ENCODE measurements at places on chromosomes 2 and 18.

DNA sequence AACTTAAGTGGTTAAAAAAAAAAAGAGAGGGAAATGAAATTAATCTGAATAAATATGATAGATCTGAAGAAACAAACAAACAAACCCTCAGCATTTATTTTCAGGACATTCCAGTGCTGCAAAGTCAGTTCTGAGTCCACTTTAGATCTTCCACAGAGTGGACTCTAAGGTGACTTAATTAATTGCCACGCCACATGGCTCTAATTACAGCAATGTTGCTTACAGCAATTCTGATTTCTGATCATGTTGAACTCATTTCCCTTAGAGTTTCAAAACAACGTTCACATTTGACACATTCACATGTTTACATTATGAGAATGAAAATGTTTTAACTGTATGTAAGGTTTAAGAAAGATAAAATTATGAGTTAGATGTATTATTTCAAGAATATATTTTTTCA is 38.6 kb upstream of the RASGRP3 start:
- no peak for DNase-seq

GRCh38 chr2:151481744-151482143 is 72.0 kb downstream of the RIF1 start:
- DNase-seq, result no peak

DNA sequence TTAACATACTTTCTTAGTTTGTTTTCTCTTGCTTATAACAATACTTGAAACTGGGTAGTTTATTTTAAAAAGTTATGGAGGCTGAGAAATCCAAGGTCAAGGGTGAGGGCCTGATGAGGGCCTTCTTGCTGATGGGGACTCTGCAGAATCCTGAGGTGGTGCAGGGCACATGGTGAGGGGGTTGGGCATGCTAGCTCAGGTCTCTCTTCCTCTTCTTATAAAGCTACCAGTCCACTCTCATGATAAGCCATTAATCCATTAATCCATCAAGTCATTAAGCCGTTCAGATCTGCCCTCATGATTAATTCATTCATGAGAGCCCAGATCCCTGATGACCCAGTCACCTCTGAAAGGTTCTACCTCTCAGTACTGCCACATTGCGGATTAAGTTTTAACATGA is 21.4 kb downstream of the ALMS1 start:
- no peak for DNase-seq

- peak; percentile 36 for DNase-seq
These were observed 12.2 kb downstream of the PLB1 start for GRCh38 chr2:28507796-28508764.

DNA sequence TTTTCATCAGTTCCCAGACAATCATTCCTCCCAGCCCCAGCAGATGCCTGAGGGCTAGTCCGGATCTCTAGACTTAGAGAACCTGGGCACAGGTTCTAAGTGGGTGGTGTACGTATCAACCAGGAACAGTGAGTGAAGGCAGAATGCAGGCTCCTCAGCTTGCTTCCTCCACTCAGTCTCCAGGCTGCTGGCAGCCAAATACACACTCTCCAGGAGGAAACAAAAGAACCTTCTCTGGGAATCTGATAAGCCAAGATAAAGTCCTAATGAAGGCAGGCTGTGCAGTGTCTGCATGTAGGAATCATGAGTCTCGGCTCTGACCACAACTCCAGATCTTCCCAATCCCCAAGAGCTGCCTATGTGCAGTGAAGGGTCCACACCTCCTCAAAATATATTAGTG is 245.7 kb downstream of the SP3 start:
- no peak for DNase-seq

DNA sequence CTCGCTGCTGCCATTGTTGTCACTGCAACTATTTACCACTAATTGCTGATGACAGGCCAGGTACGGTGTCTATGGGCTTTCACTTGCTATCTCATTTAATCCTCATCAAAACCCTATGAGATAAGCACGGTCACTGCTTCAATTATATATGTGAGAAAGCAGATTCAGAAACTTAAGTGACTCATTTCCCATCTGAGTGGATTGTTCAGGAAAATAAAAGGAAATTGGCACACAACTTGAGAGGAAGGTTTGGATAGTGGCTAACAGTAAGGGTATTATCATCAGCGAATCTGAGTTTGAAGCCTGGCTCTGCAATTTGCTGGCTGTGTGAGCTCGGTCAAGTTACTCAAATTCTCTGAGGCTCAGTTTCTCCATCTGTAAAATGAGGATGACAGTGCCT is 196.0 kb downstream of the KCNS3 start:
- DNase-seq, result no peak

GRCh38 chr2:240338274-240338673 is 97.2 kb upstream of the GPC1 start:
- no peak for DNase-seq

DNA sequence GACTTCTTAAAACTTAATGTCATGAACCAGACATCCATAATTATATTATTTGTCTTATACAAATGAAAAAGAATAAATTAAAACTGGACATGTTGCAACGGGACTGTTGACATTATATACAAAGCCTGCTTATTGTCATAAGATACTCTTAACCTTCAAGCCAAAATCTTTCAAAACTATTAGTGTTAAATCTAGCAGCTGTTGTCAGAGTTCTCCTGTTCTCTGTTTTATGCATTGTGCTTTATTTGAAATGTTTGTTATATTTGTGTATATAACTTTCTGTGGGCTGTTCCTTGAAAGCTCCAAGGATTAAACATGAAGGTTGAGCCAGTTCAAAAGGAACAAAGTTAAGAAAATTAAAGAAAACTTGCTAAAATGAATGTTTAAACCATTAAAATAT is 335.5 kb upstream of the NT5C1B start:
- no peak for DNase-seq

DNA sequence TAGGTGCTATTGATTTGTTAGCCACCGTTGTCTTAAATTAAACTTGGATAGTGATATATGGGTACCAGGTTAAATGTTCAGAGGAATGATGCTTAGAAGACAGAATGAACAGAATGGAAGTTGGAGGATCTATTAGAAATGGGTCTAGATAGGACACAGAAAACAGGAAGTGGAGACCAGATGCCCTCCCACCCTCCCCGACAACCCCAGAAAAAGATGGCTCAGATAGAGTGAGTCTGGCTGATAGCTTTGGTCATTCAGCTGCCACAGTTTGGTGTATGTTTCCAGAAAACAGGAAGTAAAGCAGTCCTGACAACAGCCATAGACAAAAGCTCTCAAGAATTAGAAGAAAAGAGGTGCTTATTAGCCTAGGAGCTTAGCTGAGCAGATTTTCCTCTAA is 71.5 kb upstream of the DSG1 start:
- DNase-seq, result no peak

- DNase-seq, result no peak
These were observed 32.4 kb downstream of the SLC66A2 start for GRCh38 chr18:79919089-79919488.

GRCh38 chr2:1219901-1220573 is 193.2 kb upstream of the TPO start:
- DNase-seq, result no peak

- no peak for DNase-seq
These were observed 48.4 kb downstream of the LRP1B start for GRCh38 chr2:142082368-142082767.

- peak; percentile 26 for DNase-seq
These were observed 3.5 kb upstream of the ATL2 start for GRCh38 chr2:38380397-38381130.

- no peak for DNase-seq
These were observed 6.9 kb downstream of the ZNF516 start for GRCh38 chr18:76488190-76488589.

DNA sequence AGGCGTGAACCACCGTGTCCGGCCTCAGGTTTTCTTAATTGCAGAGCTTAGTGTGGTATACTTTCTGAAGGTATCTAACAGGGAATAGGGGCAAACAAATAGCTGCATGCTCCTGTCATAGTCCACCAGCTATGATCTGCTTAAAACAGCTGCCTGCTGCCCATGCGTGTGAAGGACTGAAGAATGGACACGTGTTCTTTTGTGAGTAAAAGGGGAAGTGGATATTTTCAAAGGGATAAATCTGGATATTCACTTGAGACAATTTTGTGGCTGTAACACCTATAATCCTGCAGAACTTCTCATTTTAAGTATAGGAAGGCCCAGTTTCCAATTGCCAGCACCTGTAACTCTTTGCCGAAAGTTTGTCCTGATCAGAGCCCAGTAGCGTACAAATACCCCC is 44.7 kb downstream of the TRPM8 start:
- no peak for DNase-seq

- DNase-seq, result no peak
These were observed 2.5 kb downstream of the MYCN start for GRCh38 chr2:15942711-15943345.

- DNase-seq, result no peak
These were observed 70.1 kb downstream of the TSHZ1 start for GRCh38 chr18:75280427-75281280.

- DNase-seq, result no peak
These were observed 174.7 kb downstream of the DNER start for GRCh38 chr2:229539628-229540027.

GRCh38 chr2:30482011-30482410 is 35.0 kb downstream of the LCLAT1 start:
- DNase-seq, result no peak

DNA sequence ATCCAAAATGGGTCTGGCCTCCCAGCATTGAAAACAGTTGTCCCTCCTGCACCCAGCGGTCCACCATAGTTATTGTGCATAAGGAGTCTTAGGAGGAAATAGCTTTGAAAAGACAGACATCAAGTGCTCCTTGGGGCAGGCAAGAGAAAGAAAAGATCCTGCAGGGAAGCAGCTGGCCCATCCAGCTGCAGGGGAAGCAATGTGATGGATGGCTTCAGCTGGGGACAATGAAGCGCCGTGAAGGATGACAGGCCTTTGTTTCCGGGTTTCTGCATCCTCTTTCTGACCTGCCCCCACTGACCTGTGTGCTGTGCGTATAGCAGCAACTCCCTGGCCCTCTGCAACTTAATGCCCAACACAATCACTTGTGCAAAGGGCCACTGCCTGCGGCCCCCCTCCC is 142.9 kb upstream of the NCKAP5 start:
- DNase-seq, result no peak

DNA sequence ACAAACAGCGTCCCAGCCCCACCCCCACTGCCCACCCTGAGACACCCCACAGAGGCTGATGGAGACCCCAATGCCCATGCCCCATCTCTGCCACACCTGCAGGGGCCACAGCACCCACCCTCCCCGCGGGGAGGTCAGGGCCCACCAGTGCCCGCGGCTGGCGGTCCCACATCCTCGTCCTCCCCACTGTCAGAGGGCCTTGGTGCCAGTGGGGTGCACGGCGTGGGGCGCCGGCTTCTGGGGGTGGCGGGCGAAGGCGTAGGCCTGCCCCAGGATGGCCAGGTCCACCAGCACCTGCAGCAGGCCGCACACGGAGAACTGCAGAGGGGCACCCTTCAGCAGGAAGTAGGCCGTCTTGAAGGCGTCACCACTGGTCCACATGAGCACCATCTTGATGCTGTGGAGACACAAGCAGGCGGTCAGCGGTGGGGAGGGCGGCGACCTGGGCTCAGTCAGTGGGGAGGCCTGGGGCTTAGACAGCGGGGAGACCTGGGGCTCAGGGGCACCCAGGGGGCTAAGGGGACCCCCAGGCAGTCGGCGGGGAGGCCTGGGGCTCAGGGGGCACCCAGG is 47.6 kb downstream of the SLC66A2 start:
- no peak for DNase-seq

- no peak for DNase-seq
These were observed 2.9 kb downstream of the PCGF1 start for GRCh38 chr2:74504591-74504990.

- DNase-seq, result no peak
These were observed 201.7 kb downstream of the NAPG start for GRCh38 chr18:10727477-10727876.

DNA sequence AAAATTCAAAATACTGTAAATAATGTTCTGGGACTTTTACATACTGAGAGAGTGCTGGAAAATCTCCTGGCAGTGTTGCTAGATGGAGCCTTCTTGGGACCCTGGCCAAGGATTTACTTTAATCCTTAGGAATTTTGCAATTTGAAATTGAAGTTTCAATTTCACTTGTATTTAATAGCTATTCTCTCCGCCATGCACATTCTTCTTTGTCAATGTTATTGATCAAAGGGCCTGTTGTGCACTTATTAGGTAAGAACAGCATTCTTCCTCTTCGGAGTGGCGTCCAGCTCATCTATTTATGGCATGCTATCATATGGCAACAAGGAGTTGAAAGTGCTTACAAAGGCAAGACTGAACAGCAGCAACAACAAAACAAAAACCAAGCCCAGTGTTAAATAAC is 40.1 kb upstream of the SOS1 start:
- no peak for DNase-seq

- DNase-seq, result no peak
These were observed 61.1 kb downstream of the FMNL2 start for GRCh38 chr2:152396051-152396511.

GRCh38 chr2:56191617-56192016 is 7.8 kb downstream of the CCDC85A start:
- DNase-seq, result no peak

DNA sequence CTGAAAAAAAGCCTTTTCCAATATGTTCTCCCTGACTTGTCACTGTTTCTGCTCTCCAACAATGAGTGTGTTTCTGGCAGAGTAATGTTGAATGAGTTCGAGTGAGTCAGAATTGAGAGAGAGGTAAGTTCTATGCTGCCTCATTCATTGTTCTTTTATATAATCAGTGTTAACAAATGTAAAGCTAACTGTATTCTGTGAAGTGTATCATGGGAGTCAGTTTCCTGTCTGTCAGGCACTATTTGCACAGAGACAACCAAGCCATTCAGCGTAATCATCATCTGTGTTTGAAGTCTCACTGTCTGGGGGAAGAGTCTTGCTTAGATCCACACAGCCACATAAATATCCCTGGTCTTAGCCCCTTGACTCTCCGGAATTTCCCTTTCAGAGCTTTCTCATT is 22.0 kb upstream of the UPP2 start:
- no peak for DNase-seq

GRCh38 chr2:189502714-189503113 is 61.4 kb downstream of the WDR75 start:
- DNase-seq, result no peak

DNA sequence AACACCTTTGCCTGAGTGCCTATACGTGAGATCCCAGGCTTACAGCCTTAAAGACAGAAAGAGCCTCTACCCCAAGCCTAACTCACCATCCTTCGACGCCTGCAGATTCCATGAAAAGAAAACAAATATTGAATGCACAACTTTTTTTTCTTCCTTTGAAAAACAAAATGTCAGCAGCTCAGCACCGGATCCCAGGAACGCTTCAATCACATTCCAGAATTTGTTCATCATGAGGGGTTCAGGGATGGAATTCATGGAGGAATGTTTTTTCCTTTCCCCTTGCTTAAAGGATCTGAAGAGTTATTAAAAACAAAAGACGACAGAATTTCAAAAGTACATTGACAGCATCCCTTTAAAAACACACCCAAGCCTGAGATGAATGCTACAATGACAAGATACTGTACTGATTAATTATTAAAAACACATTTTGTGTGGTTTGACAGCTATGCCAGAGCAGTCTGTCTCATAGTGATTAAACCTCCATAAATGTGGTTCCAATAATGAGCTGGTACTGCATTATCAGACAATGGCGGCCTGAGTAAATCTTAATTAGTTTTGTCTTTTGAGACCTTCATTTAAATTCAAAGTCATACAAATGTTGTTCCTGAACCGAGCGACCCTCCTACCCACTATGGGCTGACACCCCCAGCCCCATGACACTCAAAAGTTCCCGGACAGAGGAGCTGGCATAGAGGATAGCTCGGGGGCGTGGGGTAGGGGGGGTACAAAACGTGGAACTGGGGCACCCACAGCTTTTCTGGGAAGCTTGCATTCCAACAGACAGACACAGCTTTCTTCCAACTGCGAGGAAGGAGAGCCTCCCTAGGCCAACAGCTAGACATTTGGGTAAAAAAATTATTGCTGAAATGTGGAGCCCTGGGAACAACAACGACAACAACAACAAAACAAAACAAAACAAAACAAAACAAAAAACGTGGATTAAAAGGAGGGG is 227.5 kb downstream of the TTC32 start:
- DNase-seq, result no peak

All from CD4-positive, alpha-beta T cell treated with Interleukin-15 for 4 hours (primary cell).